ENCODE measurements at places on chromosomes 16 and 17.

- no peak for DNase-seq
Observed at GRCh38 chr16:57800200-57801097, 1.8 kb downstream of the KIFC3 start.

GRCh38 chr16:55421226-55421625 is 57.8 kb upstream of the MMP2 start:
- no peak for DNase-seq

GRCh38 chr16:15874745-15875314 is 13.6 kb downstream of the CEP20 start:
- no peak for DNase-seq

DNA sequence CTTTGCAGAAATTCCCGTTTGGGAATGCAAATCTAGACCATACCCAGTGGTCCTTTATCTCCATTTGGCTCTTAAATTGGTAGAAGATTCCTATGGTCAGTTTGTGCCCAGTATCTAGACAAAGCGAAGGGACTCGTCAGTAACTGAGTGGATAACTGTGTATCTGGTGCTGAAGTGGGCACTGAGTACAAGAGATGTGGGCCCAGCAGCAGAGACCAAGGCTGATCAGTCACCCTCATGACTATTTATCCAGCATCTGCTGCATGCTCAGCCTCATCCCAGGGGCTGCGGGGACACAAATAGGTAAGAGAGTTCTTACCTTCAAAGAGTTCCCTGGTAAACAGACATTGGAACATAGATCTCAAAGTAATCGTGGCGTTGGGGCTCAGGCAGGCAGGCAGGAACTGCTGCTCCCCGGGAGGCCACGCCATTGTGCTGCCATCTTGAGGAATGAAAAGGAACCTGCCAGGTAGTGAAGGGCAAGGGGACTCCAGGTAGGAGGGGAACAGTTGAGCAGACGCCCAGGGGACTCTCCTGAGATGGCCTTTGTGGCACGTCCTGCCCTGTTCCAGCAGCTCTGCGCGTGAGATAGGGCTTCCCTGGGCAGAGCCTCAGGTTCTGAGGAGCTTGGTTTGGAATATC is 10.3 kb downstream of the NT5M start:
- DNase-seq = peak; percentile 56

GRCh38 chr17:6558932-6559752 is 2.8 kb upstream of the PITPNM3 start:
- DNase-seq = no peak

DNA sequence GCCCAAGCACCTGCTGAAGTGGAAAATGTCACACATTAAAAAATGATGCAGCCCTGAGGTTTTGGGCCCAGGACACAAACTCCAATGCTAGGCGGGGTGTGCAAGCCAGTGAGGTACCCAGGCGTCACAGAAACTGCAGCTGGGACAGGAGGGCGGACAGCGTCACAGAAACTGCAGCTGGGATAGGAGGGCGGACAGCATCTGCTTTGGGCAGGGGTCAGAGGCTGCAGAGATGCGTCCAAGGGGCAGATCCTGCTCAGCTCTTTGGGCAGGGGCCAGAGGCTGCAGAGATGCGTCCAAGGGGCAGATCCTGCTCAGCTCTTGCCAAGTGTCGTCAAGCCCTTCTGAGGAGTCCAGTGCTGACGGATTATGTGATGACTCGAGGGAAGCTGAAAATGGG is 43.9 kb upstream of the RCVRN start:
- no peak for DNase-seq

GRCh38 chr17:19730843-19731242 is 14.5 kb upstream of the SLC47A2 start:
- DNase-seq = no peak

DNA sequence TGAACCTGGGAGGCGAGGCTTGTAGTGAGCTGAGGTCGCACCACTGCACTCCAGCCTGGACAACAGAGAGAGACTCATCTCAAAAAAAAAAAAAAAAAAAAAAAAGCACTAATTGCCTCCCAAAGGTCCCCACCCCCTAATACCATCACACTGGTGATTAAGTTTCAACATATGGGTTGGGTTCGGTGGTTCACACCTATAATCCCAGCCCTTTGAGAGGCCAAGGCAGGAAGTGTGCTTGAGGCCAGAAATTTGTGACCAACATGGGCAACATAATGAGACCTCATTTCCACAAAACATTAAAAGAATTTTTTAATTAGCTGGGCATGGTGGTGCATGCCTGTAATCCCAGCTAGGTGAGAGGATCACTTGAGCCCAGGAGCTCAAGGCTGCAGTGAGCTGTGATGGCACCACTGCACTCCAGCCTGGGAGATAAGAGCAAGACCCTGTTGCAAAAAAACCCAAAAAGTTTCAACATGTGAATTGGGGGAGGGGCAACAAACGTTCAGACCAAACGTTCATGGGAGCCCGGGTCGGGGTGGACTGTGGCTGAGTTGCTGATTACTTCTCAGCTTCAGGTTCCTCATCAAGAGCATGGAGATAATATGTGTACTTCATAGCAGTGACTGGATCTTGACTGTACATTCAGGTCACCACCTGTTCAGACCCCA is 62.1 kb upstream of the NOL11 start:
- DNase-seq = no peak

- DNase-seq = no peak
Observed at GRCh38 chr16:48932216-48932855, 322.4 kb upstream of the N4BP1 start.

DNA sequence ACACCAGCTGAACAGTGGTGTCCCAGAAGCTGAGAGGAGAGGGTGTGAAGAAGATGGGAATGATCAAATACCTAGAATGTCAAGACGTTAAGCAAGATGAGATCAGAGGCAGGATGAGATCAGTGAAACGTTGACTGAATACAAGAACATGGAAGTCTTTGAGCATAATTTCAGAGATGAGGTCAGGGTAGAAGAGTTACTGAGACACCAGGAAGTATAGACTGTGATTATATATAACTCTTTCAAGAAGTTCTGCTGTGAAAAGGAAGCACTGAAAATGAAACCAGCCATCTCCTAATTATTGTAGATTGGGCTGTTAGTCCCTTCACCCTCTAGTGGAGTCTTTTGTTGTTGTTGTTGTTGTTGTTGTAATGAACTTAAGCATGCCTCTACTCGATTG is 9.1 kb downstream of the SHCBP1 start:
- DNase-seq = no peak

- DNase-seq = no peak
Observed at GRCh38 chr16:47643323-47644000, 182.3 kb downstream of the PHKB start.

All from T-helper 9 cell (primary cell).